ENCODE measurements at places on chromosomes 13 and 19.
A peak's percentile ranks its signal among the peaks of the same experiment; 100 is the strongest.

- no peak for DNase-seq
Observed at GRCh38 chr19:11236324-11237301, 2.8 kb upstream of the ANGPTL8 start.

DNA sequence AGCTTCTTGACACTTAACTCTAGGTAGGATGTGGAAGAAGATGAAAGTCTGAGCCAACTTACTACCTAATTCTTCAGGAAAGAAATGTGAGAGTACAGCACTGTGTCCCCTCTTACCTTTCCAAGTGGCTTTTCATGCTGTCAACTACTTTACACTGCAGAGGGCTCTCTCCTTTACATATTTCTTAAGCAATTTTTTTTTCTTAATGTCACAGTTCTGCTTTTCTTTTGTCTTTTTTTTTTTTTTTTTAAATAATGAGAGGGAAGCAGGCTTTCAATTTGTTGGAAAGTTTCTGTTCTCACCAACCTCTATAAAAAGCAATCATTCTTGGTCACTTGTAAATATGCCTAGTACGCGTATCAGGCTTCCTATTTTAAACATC, 212.7 kb upstream of the MIR17HG start:
- no peak for DNase-seq

DNA sequence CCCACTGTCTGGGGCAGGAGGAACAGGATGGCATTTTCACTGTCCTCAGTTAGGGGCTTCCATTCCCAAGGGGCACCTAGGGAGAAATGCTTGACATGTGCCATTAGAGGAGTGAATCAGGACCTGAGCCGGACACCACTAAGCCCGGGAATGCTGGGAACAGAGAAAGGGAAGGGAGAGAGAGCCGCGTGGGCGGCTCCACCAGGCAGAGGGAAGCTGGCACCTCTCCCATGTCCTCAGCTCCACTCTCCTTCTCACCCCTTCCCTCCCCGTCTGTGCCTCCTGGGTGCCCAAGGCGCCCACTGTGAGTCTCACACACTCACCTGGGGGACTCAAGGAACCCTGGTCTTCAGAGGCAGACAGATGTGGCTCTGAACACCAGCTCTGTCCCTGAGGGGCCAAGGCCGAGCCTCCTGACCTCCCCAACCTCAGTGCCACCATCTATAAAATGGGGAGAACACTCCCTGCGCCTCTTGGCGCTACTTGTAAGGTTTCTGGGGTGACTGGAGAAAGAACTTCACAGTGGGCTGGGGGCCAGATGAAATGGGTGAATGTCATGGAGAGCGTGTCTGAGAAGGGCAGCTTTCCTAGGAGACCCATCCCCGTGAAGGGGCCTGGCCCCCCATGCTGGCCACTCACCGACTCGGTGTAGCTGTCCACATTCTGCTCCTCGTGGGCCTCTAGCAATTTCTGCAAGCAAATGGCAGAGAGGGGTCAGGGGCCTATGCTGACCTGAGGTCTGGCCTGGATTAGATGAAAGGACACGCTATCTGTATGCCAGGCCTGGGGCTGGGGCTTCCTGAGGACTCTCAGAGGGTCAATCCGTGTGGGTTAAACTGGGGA, 5.3 kb upstream of the KPTN start:
- peak; percentile 32 for DNase-seq

- DNase-seq: no peak
Observed at GRCh38 chr13:59635589-59635988, 528.1 kb downstream of the DIAPH3 start.

- no peak for DNase-seq
Observed at GRCh38 chr19:50659318-50660087, 10.3 kb downstream of the C19orf81 start.

DNA sequence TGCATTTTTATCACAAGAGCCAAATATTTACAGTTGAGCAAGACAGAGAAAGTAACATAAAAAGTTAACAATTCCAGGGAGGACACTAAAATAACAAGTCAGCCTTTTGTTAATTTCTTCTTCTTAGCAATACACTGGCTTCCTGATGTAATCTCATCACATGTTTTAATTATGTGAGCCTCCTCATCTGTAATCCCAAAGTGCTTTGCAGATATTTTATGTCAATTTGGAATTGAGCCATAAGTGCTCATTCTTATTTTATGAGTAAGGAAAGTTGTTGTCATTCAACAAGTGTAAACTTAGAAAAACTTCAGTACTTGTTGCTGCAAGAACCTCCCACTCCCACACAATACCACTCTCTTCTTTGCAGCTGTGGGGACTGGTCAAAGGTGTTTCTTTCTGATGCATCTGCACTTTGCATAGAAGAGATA, 223.6 kb downstream of the GPC6 start:
- DNase-seq: peak; percentile 52

DNA sequence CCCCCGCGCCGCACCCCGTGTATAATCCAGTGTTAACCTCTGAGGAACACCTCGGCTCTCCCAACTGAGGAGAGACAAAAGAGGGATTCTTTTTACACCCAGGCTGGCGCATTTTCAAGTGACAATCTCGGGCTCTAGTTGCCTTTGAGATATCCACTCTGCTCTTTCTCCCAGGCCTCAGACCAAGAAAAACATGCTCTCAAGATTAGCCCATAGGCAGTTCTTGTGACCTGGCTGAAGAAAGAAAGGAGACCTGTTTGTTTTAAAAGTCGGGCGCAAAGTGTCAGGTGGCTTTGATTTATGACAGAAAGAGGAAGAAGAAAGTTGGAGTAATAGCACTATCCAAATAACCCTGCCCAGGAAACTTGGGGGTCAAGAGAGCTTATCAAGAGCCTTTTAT, 27.3 kb downstream of the SHISA2 start:
- no peak for DNase-seq

DNA sequence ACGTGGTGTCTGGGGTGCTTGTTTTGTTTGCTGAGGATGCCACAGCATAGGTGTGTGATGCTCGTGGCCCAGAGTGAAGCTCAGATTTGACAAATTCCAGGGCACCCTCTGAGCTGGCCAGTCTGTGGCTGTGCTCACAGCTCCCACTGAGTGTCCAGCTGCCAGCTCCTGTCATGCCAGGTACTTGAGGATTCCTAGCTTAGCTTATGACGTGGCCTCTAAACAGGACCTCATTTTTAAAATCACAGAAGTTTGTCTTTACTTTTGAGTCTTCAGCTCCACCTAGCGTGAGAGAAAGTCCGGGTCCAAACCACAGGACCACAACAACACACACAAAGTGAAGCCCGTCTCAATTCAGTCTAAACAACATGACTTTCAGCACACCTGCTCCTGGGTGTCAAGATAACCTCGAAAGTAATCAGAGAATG, 117.3 kb downstream of the RAB20 start:
- peak; percentile 71 for DNase-seq

DNA sequence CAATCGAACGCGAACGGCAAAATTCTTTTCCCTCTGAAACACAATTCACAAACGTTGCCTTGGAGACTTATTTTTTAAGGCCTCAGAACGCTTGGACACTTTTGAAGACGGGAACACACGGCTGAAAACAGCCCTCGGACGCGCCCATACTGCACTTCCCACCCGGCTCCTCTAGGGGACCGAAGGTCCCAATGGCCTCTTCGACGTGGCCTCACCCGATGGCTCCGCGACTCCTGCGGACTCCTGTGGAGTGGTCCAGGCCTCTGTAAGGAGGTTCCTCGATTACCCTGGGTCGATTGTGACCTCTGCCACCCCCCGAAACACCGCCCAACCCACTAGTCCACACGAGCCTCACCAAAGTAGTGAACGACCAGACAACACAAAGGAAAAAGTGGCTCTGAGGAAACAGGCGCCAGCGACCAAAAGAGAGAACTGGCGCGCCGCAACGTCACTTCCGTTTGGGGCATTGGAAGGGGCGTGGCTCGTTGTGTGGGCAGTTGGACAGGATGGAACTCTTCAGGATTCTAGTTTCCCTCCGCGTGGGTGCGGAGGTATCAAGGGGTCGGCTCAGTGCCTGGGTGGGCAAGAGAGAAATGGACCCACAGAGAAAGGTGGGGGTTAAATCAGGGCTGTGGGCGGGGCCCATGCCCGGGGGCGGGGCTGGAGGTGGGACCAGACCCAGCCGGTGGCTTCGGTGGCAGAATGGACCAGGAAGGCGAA, at the start of gene ZNF560:
Gene ZNF560 (minus strand): TSS at position 434 of the 720 bp plus-strand sequence. CDS start 23,303 bp downstream, outside the sequence.
- DNase-seq: peak; percentile 37

GRCh38 chr19:47028195-47028601, 8.6 kb downstream of the NPAS1 start:
- DNase-seq: no peak

DNA sequence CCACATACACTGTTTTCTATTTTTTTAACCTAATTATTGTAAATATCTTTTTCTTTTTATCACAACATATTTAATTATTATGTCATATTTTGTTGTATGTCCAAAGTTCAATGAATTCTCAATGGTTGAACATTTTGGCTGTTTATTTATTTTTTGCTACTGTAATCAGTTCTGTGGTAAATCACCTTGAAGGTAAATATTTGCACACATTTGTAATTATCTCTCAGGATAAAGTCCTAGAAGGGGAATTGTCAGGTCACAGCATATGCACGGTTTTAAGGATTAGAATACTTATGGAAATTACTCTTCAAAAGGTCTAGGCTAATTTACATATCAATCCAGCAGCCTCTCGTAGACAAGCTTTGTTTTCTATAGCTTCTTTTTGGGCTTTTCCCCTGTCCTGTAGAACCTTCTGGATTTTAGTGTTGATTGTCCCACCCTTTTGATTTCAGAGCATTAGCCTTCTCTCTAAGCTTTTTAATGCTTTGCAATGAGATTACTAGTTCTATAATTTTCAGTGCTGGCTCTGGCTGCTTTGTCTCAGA, 362.6 kb downstream of the KCNRG start:
- no peak for DNase-seq

DNA sequence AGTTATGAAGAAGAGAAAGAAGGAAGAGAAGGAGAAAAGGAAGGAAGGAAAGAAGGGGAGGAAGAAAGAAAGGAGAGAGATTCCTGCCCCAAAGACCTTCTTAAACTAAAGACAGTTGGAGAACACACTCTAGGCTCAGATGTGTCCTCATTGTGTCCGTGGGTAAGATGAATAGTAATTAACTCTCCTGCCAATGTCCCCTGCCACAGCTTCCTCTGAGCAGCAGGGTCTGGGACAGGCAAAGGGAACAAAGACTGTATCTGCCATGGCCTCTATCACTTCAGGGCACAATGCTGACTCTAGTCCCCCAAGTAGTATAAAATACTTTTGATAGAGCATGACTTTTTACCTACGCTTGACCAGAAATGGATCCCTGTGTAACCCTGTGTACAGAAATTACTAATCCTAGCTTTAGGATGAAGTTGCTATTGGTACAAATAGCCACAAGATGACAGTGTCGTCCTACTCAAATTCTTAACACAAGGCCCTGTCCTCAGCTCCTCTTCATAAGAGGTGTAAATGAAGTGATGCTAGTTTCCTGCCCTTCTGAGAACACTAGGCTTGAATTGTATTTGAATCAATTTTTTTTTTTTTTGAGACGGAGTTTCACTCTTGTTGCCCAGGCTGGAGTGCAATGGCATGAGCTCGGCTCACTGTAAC, 186.2 kb upstream of the GPR12 start:
- peak; percentile 31 for DNase-seq

DNA sequence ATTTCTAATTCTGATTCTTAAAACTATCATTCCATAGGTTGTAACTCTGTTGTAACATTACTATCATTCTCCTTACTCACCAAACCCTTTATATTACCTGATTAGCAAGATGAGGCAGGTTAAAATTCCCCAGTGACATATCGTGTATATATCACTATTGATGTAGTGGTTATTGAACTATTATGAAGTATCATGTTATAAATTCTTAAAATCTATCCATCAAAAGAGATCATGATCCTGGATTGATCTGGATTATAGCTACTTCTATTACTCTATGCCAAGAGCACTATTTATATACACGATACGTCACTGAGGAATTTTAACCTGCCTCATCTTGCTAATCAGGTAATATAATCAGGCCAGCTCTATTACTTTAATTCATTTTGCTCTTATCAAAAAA, 533.9 kb downstream of the SLITRK6 start:
- no peak for DNase-seq

DNA sequence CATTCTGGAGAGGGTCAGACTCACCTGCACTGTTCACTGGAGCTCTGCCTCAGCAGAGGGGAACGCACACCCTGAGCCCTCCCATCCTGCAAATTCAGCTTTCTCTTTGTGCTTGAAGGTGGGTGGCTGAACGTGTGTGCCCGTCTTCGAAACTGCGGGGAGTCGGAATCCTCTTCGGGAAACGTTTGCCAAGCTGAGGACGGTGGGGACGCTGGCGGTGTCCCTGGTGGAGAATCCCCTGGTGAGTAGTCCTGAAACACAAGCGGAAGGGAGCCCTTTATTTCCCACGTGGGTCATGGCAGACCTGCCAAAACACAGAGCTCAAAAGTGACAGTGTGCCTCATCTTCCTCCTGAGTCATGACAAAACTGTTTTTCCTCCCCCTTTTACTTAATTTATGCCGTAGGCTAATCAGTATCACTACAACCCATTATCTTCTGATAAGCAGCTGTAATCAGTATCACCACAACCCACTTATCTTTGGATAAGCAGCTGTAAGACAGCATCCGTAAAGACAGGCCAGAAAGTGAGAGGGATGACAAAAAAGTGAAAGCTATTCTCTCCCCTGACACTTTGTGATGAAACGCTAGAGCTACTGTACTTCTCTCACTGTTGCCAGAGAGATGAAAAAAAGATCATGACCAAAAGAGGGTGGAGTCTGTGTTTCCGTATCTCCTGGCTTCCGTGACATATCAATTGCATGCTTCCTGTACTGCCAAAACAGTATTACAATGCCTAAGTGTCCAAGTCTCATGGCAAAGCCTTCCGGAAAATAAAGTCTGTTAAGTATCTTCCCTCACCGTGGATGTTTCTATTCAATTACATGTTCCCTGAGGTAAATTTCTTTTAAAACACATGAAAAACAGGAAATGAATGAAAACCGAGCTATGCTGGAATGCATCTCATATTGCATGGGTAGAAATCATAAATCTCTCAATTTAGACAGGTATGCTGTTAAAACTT, 155.5 kb downstream of the TBC1D4 start:
- no peak for DNase-seq

DNA sequence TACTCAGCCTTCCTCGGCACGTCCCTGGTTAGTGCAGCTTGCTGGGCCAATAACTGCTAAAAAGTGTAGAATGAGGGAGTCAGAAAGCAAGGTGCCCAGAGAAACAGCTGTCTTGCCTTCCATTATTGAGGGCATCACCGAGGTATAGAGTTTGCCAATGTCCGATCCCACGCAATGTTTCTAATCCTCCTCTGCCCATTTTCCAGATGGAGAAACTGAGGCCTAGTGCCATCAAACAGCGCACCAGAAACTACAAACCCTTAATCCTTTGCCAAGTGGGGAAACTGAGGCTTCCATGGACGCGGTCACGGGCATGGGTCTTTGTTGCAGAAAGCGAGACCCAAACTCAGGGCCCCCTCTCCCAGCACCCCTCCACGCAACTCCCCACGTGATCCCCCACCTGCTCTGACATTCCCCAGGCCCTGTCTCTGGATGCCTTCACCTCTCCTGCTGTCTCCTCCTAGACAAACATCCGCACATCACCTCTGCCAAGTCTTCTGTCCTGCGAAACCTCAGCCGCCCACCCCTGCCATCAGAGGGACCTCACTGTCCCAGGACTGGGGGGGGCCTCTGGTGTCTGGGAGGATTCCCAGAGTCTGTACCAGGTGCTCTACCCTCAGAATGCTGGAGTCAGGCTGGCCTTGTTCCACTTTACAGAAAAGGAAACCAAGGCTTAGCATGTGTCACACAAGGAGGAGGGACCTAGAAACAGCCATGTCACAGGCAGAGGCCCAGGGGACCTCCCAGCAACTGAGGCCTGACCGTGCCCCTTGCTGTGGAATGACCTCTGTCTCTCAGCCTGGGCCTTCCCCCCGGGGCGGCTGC, 930 bp upstream of the PDE4C start:
- DNase-seq: no peak

Data from foreskin fibroblast (primary cell).